GM06990 (cell line): ENCODE measurements at places on chromosomes 2 and 18.

DNA sequence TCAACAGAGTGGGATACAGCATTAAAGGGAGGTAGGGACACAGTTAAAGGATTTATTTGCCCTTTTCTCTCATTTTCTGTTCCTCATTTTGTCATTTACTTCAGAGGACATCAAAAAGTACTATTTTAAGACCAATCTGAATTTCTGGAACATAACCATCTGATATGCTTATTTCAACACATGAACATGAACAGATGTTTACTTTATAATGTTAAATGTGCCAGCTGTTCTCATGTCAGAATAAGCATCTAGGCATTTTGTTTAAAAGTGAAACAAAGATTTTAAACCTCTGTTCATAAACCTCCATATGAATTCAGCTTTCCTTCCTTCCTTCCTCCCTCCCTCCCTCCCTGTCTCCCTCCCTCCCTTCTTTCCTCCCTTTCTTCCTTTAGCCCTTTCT is 677.7 kb downstream of the CNTNAP5 start:
- no peak for DNase-seq

DNA sequence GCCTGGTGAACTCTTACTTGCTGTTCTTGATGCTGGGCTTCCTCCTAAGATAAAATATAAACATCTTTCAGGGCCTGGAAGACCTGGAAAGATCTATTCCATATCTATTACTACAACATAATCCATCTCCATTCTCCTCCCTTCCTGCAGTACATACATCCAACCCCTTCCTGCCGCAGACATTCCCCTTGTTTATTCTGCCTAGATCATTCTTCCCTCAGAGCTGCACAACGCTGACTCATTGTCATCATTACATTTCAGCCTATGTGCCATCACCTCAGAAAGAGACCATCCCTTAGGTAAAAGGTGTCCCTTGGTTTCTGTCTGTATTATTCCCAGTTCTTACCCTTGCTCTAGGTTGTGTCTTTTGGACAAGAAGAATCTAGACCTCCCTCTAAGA is 2.5 kb upstream of the CDH7 start:
- DNase-seq: no peak

- no peak for DNase-seq
These were observed 474.9 kb upstream of the TMEFF2 start for GRCh38 chr2:192669505-192670091.

DNA sequence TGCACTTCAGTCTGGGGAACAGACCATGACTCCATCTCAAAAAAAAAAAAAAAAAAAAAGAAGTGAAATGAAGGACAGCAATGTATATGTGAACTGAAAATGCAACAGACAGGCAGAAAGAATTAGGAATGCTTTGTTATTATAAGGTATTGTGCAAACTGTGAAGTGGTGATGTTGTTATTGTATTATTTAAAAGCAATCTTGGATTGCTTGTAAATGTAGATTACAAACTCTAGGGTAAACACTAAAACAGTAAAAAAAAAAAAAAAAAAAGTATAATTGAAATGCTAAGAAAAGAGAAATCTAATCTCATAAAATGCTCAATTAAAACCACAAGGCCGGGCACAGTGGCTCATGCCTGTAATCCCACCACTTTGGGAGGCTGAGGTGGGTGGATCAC is 25.3 kb downstream of the DYM start:
- DNase-seq: no peak

DNA sequence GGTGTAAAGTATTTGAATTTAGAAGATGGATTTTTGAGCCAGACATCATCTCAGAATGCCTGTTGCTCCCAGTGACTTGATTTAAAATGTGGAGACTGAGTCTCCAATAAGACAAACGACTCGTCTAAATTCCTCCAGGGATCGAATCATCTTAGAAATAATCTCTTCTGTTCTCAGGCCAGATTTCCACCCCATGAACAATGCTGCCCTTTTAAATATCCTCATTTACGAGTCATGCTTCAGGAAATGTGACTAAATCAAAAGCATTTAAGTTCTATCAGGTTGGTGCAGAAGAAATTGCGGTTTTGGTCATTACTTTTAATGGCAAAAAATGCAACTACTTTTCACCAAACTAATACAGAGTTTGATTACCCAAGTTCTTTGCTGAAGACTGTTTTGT is 684.6 kb upstream of the SOX11 start:
- DNase-seq: no peak

GRCh38 chr2:38708900-38709566 is 42.1 kb downstream of the SRSF7 start:
- no peak for DNase-seq

GRCh38 chr2:26847655-26848335 is at the start of gene DPYSL5:
Gene DPYSL5, plus strand, starts transcription at chr2:26848132. Its CDS starts 50,368 bp downstream, at chr2:26898500.
- DNase-seq: no peak

DNA sequence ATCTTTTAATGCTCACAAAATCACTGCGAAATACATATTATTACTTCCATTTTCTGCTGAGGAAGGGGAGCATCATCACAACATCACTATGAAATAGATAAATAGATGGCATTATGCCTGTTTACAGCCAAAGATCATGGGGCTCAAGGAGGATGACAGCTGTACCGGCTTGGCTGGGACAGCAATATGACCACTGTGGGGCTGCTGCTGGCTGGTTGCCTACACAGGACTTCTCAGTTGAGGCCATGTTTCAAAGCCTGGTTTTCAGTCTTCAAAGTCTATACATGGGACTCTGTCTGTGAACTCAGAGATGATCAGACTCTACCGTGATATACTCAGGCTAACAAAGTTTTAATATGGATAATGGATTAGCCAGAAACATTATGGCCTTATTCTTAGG is 58.7 kb downstream of the SPATS2L start:
- no peak for DNase-seq

- DNase-seq: no peak
These were observed 377.2 kb downstream of the EN1 start for GRCh38 chr2:118470297-118470696.

DNA sequence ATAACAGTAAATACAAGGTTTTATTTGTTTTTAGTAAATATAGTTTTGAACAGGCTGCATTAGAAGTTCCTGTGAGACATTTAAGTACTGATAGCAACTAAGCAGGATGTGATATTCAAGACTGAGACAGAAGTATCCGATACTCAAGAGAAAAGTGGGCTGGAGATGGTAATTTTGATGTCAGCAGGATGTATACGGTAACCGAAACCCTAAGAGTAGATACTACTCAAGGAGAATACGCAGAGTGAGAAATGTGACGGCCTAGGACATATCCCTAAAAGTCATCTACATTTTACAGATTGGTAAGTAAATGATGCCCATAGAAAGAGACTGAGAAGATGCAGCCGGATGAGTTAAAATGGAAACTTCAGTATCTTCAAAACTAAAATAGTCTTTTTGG is 115.4 kb downstream of the GORASP2 start:
- DNase-seq: no peak
